ENCODE measurements at places on chromosomes 1 and 21.

DNA sequence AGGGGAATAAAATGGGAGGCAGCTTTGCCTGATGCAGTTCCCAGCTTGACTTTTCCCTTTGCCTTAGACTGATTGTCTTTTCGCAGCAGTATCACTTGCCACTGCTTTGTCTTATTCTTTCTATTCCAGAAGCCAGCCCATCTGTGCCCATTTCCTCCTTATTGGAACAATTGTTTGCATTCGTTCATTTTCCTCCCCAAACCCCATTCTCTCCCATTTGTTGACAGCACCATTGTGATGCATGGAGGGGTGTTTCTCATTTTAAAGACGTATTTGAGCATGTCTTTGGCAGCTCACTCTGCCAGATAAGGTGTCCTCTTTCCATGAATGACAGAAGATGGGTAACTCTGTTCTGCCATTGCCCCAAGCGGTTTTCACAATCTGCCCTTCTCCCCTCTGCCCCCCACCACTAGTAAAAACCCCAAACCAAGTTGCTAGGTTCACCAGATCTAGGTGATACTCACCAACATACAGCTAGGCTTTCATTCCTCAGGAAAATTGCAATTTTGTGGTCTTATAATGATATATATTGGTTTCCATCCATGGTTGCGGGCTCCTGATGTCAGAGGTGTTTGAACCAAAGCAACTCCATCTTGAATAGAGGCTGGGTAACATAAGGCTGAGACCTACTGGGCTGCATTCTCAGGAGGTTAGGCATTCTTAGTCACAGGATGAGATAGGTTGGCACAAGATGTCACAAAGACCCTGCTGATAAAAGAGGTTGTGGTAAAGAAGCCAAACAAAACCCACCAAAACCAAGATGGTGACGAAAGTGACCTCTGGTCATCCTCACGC is 30.8 kb downstream of the SERBP1 start:
- DNase-seq = no peak

- no peak for DNase-seq
These were observed 418.7 kb upstream of the VAMP3 start for GRCh38 chr1:7352364-7352763.

DNA sequence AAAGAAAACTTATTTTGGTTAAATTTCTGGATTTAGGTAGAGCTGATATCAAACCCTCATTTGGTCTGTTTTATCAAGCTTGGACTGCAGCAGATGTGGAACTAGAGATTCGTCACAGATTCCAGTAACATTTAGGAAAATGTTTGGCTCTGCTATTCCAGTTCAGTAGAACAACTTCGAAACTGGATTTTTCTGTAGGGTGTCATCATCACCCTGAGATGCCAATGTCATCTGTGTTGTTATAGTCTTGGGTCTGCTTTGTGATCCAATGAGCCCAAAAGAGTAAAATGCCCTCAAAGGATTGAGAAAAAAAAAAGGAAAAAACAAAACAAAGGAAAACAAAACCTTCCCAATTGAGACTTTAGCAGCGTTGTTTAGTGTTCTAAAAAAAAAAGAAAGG is 55.4 kb downstream of the LAMC2 start:
- no peak for DNase-seq

DNA sequence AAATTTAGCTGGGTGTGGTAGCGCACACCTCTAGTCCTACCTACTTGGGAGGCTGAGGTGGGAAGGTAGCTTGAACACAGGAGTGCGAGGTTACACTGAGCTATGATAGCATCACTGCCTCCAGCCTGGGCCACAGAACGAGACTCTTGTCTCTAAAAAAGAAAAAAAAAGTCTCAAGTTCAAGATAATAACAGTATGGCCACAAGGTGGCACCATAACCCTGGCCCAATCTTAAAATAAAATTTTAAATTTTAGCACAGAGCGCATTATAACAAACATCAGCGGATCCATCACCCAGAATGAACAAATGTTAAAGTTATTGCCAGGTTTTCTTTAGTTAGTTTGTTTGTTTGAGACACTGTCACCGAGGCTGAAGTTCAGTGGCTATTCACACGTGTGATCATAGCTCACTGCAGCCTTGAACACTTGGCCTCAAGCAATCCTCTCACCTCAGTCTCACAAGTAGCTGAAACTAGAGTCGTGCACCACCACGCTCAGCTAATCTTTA is 2.9 kb upstream of the HTR6 start:
- no peak for DNase-seq

DNA sequence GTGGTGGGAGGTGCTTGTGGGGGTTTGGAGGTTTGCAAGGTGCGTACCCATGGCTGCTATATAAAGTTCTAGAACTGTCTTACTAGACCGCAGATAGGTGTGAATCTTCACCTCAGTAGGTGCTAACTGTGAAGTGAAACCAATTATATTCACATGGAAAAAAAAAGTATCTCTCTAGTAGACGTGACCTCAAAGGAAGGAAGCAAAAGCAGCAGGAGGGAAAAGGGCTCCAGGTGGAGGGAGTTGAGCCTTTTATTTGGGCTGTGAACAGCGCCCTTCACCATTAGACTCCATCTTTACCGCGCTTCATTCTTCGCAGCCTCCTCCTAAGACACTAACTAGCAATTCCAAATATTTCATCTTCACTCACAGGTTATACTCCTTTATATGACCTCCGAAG is 129.8 kb downstream of the TBX19 start:
- no peak for DNase-seq

DNA sequence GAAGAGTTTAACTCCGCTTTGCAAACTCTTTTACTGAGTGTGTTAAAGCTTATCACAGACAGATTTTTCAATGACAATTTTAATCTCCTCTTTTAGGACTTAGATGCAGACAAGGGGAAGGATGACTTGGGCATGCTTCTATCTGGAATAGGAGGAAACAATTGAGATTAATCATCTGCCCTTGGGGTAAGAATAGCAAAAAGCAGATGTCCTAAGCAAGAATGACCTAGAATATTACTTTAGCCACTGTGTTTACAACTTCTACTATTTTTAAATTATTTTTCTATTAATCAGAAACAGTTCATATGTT is 569.0 kb upstream of the ADGRL2 start:
- no peak for DNase-seq

- DNase-seq = no peak
These were observed 38.0 kb downstream of the PTPN14 start for GRCh38 chr1:214513394-214513793.

- DNase-seq = no peak
These were observed 4.6 kb downstream of the KCNC4 start for GRCh38 chr1:110214454-110215404.

GRCh38 chr1:91844862-91845528 is 41.0 kb downstream of the TGFBR3 start:
- no peak for DNase-seq

GRCh38 chr1:4973341-4973740 is 318.9 kb downstream of the AJAP1 start:
- DNase-seq = no peak

DNA sequence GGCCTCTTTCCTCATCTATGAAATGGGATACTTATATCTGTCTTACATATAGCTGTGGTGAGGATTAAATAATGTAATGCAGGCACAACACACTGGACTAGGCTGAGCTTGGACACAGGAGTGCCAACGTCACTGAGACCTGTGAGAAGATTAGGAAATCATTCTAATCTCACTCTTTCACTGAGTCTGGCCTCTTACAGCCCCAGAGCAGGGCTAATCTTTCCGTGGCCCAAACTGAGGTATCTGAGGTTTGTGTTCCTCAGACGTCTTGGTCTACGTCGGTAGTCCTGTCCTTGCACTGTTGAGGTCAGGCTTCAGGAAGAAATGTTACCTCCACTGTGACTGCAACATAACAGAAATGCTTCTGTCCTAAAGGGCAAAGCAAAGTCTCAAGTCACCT is 22.6 kb upstream of the A3GALT2 start:
- no peak for DNase-seq

GRCh38 chr1:178784131-178784536 is 59.1 kb downstream of the RALGPS2 start:
- DNase-seq = no peak

DNA sequence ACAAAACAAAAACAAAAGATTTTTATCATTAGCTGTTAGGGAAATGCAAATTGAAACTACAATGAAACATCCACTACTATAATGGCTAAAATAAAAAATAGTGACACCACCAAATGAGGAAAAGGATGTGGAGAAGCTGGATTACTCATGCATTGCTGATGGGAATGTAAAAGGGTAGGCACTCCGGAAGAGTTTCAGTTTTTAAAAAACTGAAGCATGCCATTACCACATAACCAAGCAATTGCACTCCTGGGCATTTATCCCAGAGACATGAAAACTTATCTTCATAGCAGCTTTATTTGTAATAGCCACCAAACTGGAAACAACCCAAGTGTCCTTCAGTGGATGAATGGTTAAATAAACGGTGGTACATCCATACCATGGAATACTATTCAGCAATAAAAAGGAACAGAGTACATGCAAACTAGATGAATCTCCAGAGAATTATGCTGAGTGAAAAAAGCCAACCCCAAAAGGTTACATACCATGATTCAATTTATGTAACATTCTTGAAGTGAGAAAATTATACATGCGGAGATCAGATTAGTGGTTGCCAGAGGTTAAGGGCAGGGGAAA is 14.5 kb upstream of the CFAP298 start:
- no peak for DNase-seq

- peak; percentile 15 for DNase-seq
These were observed 57.3 kb downstream of the NKAIN1 start for GRCh38 chr1:31182352-31182751.

GRCh38 chr1:221806236-221806635 is 64.3 kb upstream of the DUSP10 start:
- no peak for DNase-seq

DNA sequence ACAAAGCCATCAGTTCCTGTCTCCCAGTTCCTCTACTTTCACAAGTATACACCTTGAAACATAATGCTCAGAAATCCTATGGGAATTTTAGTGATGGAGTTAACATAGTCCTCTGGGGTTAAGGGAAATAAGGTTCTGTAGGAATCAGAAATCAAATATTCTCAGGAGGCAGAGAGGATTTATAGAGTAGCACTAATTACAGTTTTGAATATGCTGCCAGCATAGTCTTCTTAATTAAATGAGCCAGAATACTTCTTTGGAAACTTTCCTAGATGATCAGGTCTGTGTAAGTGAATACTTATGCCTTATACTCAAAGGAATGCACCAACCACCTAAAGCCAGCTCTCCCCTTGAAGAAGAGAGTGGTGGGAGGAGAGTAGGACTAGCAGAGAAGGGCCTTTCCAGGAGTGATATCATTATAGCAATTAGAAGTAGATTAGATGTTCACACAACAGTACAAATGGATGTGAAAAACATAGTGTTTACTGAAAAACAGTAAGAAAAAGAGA is 31.4 kb upstream of the DIRAS3 start:
- DNase-seq = no peak

DNA sequence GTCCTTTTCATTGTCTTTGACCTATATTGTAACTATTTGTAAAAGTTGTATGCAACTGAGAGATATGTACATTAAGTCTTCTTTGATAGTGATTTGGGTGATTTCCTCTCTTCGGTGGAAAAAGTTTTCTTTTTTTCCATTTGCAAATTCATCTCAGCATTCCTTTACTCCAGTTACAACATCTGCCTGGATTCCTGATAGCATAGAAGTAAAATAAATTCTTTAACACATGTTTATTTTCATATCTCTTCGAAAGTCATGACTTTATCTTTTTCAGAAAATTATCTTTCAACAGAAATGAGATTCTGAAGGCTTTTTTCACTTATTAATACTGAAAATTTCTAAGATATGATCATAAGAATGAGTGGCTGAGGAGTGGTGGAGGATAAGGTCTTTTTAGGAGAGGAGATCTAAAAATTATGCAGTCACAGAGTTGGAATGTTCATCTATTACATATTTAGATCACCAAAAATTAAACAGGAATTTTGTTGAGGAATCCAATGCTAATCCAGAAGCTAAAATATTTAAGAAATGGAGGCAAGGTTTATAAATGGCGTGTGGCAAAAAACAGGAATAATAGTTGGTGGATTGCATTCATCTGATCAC is 400.5 kb downstream of the KCNT2 start:
- DNase-seq = no peak

DNA sequence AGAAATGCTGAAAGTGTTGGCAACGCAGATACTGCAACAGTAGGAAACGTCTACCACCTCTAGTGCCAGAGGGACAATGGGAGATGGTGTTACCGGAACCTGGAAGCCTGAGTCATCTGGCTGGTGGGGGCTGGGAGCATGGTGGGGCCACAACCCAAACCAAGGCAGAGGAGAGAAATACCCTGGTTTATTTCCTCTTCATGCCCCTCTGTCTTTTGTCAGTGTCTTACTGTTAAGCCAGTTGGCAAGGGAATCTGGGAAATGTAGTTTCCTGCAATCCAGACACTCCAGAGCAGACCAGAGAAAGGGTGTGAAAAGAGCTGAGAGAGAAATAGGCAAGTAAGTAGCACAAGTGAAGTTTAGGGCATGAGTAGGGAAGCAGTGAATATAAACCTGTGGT is 14.8 kb downstream of the DNTTIP2 start:
- DNase-seq = no peak

GRCh38 chr1:35564037-35564883 is 6.7 kb downstream of the NCDN start:
- peak; percentile 55 for DNase-seq

DNA sequence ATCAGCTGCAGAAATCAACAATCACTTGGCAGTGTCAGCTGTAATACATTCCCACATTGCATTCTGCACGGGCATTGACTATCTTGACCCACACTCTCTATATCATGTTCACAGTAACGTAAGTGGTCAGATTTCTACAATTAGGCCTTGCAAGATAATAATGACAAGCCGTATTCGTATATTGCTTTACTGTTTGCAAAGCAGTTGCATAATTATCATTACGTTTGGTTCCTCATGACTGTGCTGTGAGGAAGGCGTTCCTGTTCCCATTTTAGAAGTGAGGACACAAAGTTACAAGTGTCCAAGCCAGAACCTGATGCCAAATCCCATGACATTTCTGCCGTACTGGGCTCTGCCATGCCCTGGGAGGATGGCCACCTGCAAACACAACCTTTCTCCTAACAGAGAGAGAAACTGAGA is 53.5 kb upstream of the TARBP1 start:
- DNase-seq = no peak

- no peak for DNase-seq
These were observed 6.7 kb downstream of the KCNJ15 start for GRCh38 chr21:38263493-38263892.

DNA sequence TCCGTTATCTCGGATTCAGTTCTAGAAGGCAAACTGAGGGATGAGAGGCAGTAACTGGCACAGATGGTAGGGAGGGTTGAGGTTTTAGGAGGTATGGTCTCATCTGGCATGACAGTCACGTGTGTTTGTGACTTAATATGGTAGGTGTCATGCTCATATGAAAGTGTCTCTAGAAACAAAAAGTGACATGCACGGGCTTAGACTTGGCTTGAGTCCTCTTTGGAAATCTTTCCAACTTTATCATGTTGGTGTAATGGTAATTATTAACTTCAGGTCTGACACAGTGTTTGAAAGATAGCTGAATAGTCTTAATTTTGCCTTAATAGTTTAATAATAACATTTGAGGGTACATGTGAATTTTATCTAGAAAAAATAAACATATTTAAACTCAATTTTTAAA is 218.1 kb downstream of the FMN2 start:
- DNase-seq = no peak

DNA sequence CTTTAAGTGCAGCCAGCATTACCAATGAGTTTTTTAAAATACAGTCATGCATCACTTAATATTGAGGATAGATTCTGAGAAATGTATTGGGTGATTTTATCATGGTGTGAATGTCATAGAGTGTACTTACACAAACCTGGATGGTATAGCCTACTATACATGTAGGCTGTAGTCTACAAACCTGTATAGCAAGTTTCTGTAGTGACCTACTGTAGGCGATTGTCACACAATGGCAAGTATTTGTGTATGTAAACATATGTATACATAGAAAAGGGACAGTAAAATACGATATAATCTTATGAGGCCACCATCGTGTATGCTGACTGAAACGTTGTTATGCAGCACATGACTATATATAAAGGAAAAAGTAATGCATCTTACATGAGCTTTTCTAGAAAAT is 48.2 kb downstream of the RPE65 start:
- no peak for DNase-seq

Measured in activated CD8-positive, alpha-beta memory T cell treated with anti-CD3 and anti-CD28 coated beads for 4 hours (primary cell).